ENCODE measurements at places on chromosomes 16 and 17. TPM values are rescaled to one million over a fixed set of nuclear protein-coding genes. Genes with fewer than 3 reads are reported as not detected.

The CHST5 gene
- total RNA-seq = not detected

The NPB gene
- 0.49 TPM for total RNA-seq

The FBXL16 gene
- 15.2 TPM for total RNA-seq

The OSGIN1 gene
- total RNA-seq = 15.7 TPM

The PIP4K2B gene
- 37.9 TPM for total RNA-seq

The TAT gene
- 0.03 TPM for total RNA-seq

The PPL gene
- total RNA-seq = 4.9 TPM

The ABCC12 gene
- total RNA-seq = 0.02 TPM

The KCNJ2 gene
- total RNA-seq = 0.08 TPM

The FBXO31 gene
- total RNA-seq = 20.1 TPM

The ANKRD40CL gene
- total RNA-seq = not detected

The CDR2L gene
- total RNA-seq = 72.0 TPM

The C17orf50 gene
- 0.12 TPM for total RNA-seq

The ST6GALNAC1 gene
- total RNA-seq = 0.28 TPM

The CLEC19A gene
- total RNA-seq = 0.08 TPM

The CDH15 gene
- 0.33 TPM for total RNA-seq

The FAM83G gene
- 34.4 TPM for total RNA-seq

The KRTAP9-8 gene
- not detected for total RNA-seq

The SPATA22 gene
- total RNA-seq = not detected

The TBC1D3G gene
- not detected for total RNA-seq

The KLHL10 gene
- not detected for total RNA-seq

The KCNG4 gene
- total RNA-seq = not detected

The SLC38A8 gene
- 0.09 TPM for total RNA-seq

The ADAD2 gene
- not detected for total RNA-seq

The AIPL1 gene
- not detected for total RNA-seq

The CHP2 gene
- total RNA-seq = not detected

The KRT17 gene
- total RNA-seq = 0.66 TPM

The C17orf78 gene
- total RNA-seq = not detected

The CD300LB gene
- not detected for total RNA-seq

The FN3K gene
- total RNA-seq = 7.5 TPM

The ARL5C gene
- total RNA-seq = not detected

The TPSG1 gene
- total RNA-seq = 0.16 TPM

The SLC13A2 gene
- total RNA-seq = 0.10 TPM

The SOX8 gene
- 3.0 TPM for total RNA-seq

The RNF157 gene
- 8.3 TPM for total RNA-seq

The ACSM2A gene
- not detected for total RNA-seq

The BMERB1 gene
- 83.3 TPM for total RNA-seq

The MYH3 gene
- total RNA-seq = 1.2 TPM

The CACNG5 gene
- total RNA-seq = not detected

The KRTAP4-1 gene
- 0.08 TPM for total RNA-seq

The MYH11 gene
- total RNA-seq = 0.01 TPM
